ENCODE measurements at places on chromosomes 3 and 15. TPM values are rescaled to one million over a fixed set of nuclear protein-coding genes. Genes with fewer than 3 reads are reported as not detected.

DNA sequence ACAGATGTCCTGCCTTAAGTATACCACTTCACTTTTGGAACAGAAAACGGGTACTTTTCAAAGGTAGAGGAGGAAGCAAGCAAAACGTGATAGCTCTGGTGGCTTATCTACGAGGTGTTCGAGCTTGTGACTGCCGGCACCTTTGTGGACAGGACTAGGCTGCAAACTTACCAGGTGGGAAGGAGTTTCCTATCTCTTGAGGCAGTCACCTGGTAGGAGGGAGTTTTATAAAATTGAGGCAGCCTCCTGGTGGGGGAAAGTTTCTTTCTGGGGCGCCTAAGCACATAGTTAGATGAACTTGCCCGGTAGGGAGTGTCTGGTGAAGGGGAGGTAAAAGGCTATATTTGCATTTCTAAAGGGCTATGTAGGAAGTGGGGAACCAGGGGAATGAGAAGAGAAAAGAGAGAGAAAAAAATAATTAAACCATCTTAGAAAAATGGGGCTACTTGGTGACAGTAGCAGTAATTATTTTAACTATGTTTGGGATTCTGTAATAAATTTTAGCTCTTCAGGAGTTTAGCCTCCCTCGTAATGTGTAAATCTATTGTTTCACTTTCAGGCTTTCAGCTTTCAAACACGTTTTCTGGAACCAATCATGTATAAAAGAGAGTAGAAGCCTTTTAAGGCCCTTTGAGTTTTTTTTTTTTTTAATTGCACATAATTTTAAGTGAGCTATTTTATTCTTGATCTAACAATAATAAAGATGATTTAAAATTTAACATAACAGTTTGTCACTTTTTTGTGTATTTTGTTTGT, 131.0 kb downstream of the IL5RA start:
- DNase-seq, result no peak

The ARL6 gene
- 4.7 TPM for total RNA-seq

- no peak for DNase-seq
These were observed 280.8 kb upstream of the ROPN1 start for GRCh38 chr3:124272605-124273151.

The CSPG4 gene
- total RNA-seq, result 0.05 TPM

DNA sequence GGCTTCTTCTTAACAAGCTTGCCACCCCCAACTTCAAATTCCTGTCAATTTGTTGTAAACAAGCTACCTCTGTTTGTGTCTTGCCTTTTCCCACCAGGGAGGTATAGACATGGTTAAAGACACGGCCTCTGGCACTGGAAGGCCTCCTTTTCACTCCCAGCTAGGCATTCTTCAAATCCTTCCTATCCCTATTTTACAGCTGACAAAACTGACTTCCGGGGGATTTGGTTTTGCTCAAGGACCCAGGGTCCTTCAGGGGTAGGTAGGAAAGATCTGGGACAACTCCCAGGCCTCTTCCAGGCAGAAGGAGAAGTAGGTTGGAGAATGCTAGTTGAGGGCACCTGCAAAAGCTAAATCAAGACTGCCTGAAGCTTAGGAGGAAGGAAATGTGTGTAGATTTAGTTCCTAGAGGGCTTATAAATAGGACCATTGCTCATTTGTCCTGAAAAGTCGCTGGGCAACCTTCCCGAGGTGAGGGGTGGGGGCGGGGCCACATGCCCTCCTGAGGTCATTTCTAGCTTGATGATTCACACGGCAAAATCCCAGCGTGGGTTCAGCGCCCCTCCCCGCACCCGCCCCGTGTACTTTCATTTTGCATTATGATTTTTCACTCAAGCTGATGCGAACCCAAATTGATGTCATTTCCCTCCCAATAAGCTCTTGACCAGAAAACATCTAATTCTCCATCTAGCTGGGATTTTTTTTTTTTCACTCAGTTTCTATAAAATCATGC, 365.5 kb downstream of the SHQ1 start:
- peak; percentile 87 for DNase-seq

The ZCWPW2 gene
- total RNA-seq, result 1.0 TPM

The HCLS1 gene
- 1.6 TPM for total RNA-seq

- no peak for DNase-seq
These were observed 12.8 kb upstream of the MTMR10 start for GRCh38 chr15:31004220-31004733.

- DNase-seq, result peak; percentile 95
These were observed 64.0 kb downstream of the DPH6 start for GRCh38 chr15:35481992-35482391.

The PRICKLE2 gene
- total RNA-seq, result 9.6 TPM

GRCh38 chr3:53224026-53224425, 31.8 kb downstream of the TKT start:
- no peak for DNase-seq

DNA sequence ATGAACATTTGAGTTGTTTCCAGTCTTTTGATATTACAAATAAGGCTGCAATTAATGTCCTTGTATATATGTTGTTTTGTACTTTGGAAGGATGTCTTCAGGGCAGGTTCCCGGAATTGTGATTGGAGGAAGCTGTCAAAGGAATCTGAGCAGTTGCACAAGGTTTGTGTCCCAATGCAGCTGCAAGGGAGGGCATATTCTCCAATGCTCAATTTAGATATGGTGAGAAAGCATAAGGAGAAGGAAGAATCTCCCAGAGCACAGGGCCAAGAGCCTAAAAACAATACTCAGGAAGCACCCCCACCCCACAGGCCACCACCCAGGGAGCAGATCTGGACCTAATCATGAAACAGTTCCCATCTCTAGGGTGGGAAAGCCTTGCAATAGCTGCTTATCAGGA, 228.0 kb upstream of the LRRFIP2 start:
- DNase-seq, result peak; percentile 46

The OR4M2 gene
- not detected for total RNA-seq

GRCh38 chr15:39344662-39345141, 236.2 kb upstream of the THBS1 start:
- peak; percentile 62 for DNase-seq

- no peak for DNase-seq
These were observed 31.4 kb downstream of the STARD5 start for GRCh38 chr15:81292523-81293001.

DNA sequence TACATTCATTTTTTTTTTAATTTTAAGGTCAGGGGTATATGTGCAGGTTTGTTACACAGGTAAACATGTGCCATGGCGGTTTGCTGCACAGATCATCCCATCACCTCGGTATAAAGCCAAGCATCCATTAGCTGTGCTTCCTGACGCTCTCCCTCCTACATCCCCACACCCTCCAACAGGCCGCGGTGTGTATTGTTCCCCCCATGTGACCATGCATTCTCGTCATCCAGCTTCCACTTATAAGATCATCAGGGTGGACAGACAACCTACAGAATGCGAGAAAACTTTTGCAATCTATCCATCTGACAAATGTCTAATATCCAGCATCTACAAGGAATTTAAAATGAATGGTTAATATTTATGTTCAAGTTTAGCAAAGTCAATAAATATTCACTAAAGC, 19.4 kb downstream of the ILDR1 start:
- DNase-seq, result no peak
